NCI-H1417 treated with DMSO at 0.1 percent for 48 hours (cell line): ENCODE measurements at places on chromosomes 1 and 21.

- no peak for DNase-seq
These were observed 247.0 kb downstream of the RERE start for GRCh38 chr1:8570465-8570864.

GRCh38 chr1:24919791-24920532 is 10.1 kb downstream of the RUNX3 start:
- DNase-seq = no peak

DNA sequence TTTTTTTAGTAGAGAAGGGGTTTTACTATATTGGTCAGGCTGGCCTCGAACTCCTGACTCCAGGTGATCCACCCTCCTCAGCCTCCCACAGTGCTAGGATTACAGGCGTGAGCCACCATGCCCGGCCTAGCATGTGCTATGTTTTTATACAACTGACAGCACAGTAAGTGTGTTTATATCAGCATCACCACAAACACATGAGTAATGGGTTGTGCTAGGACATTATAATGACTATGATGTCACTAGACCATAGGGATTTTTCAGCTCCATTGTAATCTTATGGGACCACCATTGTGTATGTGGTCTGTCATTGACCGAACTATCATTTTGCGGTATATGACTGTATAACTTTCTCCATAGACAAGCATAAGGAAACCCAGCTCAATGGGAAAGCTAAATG is 6.3 kb downstream of the LEFTY2 start:
- no peak for DNase-seq

DNA sequence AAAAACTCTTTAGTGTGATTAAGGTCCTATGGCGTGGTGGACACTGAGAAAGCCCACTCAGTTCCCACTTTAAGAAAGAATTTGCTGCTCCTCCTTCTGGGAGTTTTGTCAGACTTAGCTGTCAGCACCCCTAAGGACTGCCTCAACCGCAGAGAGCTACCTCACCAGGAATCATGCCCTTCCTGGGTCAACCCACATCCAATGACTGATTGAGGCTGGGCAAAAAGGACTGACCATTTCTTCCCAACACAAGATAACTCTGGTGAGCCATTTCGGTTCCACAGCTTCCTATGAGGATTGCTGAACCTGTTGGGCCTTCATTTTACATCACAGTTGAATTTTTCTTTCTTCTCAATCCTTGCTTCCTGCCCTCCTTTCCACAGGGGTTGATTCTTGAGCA is 197.9 kb downstream of the NCAM2 start:
- DNase-seq = no peak

GRCh38 chr21:35208810-35209517 is 159.9 kb upstream of the RUNX1 start:
- DNase-seq = no peak

DNA sequence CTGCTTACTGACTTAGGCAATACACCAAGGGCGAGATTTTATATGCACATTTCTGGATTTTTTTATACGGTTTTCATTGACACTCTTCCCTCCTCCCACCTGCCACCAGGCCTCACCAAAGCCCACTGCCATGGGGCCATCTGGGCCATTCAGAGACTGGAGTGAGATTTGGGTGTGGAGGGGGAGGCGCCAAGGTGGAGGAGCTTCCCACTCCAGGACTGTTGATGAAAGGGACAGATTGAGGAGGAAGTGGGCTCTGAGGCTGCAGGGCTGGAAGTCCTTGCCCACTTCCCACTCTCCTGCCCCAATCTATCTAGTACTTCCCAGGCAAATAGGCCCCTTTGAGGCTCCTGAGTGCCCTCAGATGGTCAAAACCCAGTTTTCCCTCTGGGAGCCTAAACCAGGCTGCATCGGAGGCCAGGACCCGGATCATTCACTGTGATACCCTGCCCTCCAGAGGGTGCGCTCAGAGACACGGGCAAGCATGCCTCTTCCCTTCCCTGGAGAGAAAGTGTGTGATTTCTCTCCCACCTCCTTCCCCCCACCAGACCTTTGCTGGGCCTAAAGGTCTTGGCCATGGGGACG is 57.9 kb downstream of the LACTBL1 start:
- no peak for DNase-seq

DNA sequence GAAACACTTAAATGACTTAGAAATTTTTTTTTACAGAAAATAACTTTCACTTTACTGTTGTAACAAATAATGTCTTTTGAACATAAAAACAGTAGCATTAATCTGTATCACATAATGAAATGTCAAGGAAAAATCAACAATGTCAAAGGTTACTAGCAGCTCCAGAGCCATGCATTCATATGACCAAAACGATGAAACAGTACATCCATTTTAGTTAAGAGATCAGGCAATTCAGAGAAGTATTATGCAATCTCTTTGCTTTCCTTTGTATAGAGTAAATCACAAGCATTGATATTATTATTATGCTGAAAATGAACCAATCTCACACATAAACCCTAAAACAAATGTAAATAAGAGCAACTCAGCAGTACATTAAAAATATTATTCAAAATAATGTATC is 748.9 kb downstream of the PLA2G4A start:
- no peak for DNase-seq

GRCh38 chr1:30014031-30014430 is 709.4 kb downstream of the MATN1 start:
- no peak for DNase-seq

GRCh38 chr1:219661464-219662092 is 48.7 kb upstream of the ZC3H11B start:
- DNase-seq = no peak

DNA sequence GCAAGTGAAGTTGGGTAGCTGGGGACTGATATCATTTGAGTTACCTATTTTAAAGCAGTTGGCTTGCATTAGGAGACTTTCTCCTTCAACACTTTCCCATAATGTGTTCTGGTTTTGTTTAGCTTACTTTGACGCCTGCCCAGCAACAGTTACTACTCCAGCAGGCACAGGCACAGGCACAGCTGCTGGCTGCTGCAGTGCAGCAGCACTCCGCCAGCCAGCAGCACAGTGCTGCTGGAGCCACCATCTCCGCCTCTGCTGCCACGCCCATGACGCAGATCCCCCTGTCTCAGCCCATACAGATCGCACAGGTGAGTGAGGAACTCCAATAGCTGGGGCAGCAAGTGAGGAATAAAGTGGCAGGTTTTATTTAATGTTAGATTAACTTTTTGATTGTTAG is 144.3 kb downstream of the CD247 start:
- DNase-seq = no peak

GRCh38 chr21:26883768-26884167 is 38.6 kb upstream of the ADAMTS1 start:
- DNase-seq = no peak

DNA sequence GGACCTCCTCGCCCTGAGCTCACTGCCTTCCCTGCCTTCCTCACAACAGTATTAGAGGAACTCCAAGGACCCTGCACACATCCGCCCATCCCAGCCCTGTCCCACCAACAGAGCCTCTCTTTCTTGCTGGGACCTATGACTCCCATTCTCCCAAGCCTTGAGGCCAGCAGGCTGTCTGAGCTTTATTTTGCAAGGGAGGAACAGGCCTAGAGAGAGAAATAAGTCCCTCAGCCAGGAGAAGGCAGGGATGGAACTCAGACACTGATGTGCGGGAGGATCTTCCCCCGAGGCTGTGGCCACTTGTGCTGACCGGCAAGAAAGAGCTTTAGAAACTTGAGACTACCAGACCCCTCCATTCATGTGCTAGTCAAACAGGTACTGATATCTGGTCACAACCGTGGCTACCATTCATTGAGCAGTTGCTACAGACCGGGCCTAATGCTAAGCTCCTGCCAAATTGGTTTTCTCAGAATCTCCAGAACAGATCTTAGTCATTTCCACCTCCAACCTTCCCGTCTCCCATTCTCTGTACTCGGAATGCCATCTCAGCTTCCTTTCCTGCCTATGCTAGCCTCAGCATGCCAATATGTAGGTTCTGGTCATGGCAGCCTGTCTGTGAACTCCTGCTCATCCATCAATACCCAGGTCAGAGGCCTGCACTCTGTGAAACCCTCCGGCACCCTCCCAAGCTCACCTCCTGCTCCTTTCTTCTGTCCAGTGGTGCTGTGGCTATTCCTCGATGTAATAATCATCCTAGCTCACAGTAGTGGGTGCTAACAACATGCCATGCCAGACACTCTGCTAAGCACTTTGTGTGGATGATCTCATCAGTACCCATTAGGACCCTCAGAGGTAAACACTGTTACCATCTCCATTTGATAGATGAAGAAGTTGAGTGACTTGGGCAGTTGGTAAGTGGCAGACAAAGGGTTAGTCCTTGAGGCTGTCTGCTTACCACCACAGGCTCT is 3.8 kb downstream of the TMEM54 start:
- no peak for DNase-seq

- no peak for DNase-seq
These were observed 38.0 kb upstream of the RASAL2 start for GRCh38 chr1:178055779-178056471.

- no peak for DNase-seq
These were observed 510.6 kb downstream of the NCAM2 start for GRCh38 chr21:21508859-21509258.

DNA sequence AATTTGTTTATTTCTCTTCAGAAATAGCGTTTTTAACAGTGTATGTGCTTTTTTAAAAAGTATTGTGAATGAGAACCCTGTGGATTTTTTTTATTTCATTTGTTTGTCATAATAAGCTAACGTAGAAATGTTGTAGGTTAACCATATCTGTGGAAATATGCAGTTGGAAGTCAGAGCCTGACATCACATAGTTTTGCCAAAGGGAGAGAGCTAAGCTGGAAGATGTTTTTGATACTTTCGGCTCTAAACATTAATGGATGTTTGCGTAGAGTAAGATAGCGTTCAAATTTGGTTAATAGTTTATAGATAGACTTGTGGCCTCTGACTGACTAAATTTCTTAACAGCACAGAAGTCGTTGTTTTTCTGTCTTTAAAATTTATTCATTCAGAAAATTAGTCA is 47.4 kb upstream of the ANGPTL1 start:
- no peak for DNase-seq

GRCh38 chr1:46755121-46755520 is 36.2 kb upstream of the EFCAB14 start:
- no peak for DNase-seq

DNA sequence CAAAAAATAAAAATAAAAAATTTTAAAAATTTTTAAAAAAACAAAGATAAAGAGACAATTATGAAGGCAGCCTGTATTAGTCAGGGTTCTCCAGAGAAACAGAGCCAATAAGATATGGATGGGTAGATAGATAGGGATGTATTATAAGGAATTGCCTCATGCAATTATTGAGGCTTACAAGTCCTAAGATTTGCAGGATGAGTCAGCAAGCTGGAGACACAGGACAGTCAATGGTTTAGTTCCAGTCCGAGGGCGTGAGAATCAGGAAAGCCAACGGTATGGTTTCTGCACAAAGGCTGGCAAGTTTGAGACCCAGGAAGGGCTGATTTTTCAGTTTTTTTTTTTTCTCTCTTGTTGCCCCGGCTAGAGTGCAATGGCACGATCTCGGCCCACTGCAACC is 24.1 kb upstream of the EIF4G3 start:
- DNase-seq = no peak

DNA sequence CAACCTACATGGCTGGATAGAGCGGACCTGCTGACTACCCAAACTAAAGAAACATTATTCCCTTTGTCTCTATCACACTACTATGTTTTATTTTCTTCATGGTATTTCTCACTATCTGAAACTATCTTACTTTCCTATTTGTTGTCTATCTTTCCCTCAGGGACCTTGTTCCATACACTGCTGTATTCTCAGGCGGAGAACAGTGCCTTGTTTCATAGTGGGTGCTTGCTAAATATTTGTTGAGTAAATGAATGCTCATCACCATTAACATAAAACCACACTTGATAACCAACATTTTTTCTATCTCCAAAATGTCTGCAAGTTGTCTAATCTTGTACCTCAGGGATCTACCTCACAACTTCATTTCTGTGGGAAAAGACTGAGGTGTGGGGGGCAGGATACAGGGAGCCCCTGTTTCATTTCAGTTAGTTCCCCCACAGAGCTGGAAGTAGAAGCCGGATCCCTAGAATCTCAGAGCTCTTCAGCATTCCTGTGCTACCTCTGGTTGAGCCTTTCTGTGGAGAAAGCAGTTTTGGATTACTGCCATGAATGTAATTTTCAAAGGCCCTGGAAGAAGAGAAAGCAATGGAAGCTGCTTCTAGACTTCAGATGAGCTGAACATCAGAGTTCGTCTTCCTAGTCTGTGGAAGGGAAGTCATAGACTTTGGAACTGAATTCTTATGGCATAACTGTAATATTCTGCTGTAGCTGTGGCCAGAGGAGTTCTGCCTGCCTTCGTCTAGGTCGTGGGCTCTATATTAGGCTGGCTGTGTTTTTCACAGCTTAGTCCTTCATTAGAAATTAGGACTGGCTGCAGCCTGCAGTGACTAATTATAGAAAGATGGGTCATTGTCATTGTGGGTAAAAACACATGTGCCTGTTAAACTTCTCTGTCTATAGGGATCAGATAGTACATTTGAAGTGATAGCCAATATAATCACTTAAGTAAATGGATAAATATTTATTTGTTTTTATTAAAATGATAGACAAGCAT is 293.2 kb upstream of the SGIP1 start:
- no peak for DNase-seq

- DNase-seq = no peak
These were observed 57.7 kb upstream of the PDE4B start for GRCh38 chr1:65734979-65735378.

GRCh38 chr1:22484706-22485345 is 33.2 kb downstream of the ZBTB40 start:
- DNase-seq = no peak

GRCh38 chr1:10155087-10155712 is 55.2 kb upstream of the KIF1B start:
- DNase-seq = no peak

DNA sequence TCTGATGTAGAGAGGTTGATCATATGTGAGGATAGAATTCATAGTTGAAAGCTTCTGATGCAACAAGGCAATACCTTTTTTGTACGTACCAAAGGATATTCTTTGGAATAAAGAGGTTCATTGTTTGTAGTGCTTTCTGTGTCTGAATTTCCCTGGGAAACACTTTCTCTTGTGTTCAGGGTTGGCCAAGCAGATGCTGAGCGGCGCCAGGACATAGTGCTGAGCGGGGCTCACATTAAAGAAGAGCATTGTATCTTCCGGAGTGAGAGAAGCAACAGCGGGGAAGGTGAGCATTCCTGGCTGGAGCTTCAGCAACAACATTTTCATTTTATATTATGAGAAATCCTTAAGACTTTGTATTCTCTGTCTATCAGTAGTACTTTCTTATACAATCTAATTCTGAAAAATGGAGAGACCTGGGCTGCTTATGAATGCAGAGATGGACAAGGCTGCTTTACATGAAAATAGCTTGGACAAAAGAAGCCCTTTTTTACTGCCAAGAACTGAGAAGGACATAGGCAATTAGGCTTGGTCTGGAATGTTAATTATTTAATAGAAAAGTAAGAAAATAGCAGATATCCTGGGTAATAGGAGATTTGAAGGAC is 85.2 kb downstream of the KIF1B start:
- DNase-seq = no peak
